Stimulated activated CD4-positive, alpha-beta T cell treated with anti-CD3 and anti-CD28 coated beads, Interleukin-1b, Interleukin-23, amount 100 ng/mL, for 24 hours (primary cell): ENCODE measurements at places on chromosomes 3 and 15.

- no peak for DNase-seq
These were observed 360.1 kb downstream of the SHQ1 start for GRCh38 chr3:72487946-72488737.

DNA sequence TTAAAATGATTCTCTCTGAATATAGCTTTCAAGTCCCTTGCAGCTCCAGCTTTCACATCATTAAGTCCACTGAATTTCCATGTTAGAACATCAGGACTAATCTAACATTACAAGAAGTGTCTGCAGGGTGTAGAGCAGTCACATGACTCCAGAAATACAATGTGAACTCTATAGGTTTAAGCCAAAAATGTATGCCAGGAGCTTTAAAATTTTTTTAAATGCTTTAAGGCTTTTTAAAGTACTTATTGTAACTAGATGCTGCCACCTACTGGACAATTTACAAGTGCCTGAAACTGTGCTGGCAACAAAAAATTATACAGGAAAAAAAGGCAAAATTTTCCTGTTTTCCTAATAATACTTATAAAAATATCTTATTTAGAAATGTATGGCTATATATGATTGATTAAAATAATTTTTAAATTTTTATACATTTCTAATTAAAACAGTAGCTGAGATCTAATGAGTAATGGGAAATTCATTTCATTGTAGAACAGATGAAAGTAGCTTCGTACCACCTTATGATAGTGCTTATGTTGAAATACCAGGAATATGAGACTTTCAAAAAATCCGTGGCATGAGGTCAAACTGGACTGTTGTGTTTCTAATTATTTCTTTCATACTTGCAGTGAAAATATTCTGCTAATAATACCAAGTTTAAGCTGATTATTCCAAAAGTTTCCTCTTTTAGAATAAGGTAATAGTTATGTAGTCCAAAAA, 25.7 kb downstream of the FSIP1 start:
- DNase-seq: no peak

DNA sequence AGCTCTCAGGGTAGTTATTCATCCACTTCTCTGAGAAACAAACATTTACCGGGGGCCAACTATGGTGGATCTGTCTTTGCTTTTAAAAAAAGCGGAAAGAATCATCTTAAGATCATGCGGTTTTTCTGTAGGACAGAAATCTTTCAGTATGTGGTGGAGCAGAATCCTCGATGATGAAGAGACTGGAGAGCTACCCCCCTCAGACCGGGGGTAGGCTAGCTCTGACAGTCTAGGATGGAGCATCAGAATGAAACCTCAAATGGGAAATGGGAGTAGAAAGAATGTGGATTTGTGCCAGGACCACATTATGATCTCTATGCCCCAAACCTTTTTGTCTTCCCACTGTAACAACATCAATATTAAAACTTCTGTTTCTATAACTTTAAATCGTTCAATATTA, 30.3 kb downstream of the TPRG1 start:
- DNase-seq: no peak

DNA sequence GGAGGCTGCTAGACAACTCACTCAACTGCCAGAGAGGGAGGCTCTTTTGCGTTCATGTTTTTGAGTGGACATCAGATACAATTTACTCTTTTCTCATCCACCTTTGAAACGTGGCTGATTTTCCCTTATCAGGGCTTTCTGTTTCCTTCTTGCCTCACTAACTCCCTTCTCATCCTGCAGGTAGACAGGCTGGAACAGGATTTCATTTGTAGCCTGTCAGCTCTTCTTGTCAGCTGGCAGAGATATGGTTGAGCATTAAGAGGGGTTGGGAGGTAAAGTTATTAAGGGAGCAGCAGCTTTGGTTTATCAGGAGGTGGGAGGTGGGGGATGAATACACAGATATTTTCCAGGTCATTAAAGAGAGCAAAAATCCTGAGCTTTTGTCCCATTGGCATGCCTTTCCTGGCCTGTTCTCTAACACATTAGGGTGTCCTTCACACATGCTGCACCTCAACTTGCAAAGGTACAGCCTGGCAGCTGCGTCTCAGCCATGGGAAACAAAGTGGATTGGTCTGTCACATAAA, 73.5 kb downstream of the PPM1L start:
- no peak for DNase-seq

DNA sequence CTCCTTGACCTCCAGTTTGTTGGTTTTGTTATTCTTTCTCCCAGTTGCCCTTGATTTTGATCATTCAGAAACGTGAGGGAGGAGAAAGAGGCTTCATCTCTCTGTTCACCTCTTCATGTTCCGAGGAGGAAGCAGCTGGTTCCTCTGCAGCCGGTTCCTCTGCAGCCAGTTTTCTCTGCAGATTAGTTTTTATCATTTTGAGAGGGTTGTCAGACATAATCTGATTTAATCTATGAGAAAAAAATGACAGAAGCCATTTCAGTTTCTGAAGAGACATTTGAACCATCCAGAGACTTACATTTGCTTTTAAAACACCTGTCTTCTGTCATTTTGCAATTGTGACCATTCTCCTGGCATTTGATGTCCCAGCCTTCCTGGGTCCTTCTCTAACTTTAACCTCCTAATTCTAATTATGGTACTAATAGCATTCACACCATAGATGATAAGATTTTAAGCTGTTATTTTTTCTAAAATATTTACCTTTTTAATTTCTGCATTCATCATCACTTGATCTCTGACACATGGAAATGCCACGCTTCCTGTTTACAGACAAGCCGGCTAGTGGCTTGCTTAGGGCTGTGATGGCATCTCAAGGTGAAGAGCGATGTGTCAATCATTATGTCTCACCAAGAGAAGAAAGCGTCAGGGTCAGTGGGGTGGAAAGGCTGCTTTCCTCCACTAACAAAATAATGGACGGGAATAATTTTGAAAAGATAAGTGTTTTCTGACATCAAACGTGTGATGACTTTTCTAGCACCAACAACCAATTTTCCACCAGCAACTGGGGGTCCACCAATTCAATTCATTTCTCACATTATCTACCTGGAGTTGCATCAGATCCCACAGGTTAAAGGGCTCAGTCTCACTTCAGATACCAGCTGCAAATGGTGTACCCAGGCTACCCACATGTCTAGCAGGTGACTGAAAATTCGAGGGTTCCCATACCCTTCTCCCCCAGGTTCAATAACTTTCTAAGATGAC, 76.4 kb downstream of the CHRNA7 start:
- no peak for DNase-seq

DNA sequence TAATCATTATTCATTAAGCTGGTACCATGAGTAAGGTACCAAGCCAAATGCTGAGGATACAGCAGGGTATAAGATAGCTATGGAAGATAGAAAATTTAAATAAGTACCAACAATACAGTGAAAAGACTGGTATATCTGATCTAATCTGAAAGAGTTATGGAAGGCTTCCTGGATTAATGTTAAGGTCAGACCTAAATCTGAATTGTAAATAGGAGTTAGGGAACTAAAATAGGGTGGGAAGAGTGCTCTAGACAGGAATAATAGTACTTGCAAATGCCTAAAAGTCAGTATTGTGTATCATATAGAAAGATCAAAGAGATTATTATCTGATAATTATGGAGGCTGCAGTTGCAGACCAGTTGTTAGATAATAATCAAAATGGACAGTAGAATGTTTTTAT, 2.6 kb upstream of the ACKR4 start:
- no peak for DNase-seq

GRCh38 chr15:89760303-89761008, 9.4 kb upstream of the MESP1 start:
- peak; percentile 50 for DNase-seq

DNA sequence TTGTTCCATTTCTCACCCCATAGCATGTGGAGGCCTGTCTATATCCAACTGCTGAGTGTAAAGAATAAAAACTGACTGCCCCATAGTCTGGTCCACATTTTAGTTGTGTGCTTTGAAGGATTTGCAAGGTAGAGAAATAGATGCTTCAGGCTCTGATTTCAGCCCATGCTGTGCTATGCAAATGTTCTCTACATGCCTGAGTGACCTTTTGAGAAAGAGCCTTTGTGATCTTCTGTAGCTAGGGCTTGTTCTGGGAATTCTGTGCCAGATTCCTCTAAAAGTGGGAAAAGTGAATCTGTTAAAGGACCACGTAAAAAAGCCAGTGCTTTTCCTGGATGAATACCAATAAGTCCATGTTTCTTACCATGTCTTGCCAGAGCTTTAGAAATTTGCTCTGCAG, 5.2 kb downstream of the KCTD6 start:
- no peak for DNase-seq

DNA sequence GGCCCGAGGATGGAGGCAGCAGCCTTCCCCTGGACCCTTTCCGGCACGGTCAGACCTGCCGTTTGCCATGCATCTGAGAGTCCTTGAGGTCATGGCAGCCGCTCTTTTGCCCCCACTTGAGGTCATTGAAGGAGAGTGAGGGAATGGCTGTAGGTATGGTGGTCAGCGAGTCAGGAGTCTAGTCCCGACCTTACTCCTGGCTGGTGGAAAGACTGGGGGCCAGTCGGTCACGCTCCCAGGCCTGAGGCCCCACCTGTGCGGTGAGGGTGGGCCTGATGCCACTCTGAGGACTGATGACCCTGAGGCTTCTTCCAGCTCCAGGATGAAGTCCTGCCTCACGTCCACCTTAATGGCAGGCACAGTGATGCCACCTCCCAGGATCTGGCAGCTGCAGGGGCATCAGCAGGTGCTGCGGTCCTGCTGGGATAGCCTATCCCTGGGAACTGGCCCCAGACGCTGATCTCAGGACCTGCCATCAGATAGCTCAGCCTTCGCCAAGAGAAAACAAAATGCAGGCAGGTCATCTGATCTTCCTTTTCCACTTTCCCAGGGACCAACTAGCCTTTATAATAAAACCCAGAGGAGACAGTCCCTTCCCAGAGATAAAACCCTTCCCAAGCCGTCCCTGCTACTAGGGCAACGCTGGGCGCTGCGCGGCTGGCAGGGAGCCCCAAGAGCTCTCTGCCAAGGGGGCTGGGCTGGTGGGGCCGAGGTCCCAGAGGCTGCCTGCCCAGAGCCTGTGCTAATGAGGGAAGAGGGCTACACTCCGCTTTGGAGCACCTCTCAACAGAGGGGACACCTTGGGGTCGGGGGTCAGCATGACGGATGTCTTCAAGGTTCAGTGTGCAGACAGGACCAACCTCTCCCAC, 42.2 kb downstream of the TM2D3 start:
- no peak for DNase-seq

DNA sequence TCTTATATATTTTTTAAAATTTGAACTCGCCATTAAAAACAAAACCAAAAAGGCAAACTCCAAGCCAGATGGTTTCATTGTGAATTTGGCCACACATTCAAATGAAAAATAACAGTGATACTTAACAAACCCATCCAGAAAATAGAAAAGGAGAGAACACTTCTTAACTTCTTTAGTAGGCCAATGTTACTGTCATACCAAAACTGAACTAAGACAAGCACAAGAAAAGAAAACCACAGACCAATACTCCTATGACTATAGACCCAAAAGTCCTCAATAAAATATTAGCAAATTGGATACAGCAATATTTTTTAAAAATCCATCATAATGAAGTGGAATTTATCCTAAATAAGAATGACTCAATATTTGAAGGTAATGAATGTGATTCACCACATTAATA, 73.5 kb upstream of the ALDH1A3 start:
- no peak for DNase-seq

- no peak for DNase-seq
These were observed 41.6 kb downstream of the DAG1 start for GRCh38 chr3:49511639-49512038.

- no peak for DNase-seq
These were observed 26.2 kb upstream of the ARL8B start for GRCh38 chr3:5095886-5096285.
